H1 (cell line): ENCODE measurements at places on chromosomes 4 and X. TPM values are rescaled to one million over a fixed set of nuclear protein-coding genes. Genes with fewer than 3 reads are reported as not detected.

GRCh38 chr4:25580633-25581467 lies 74.8 kb upstream of the SLC34A2 start:
- peaks cover 9% of the 10 kb centered on the region; the same call in 1 of the 2 replicates for H3K4me1 ChIP-seq
- H3K4me3 ChIP-seq: no peak overlapping the region
- H3K27ac ChIP-seq: no peak overlapping the region; the same call in 1 of the 2 replicates
- H3K36me3 ChIP-seq: no peaks in the 10 kb centered on the region

DNA sequence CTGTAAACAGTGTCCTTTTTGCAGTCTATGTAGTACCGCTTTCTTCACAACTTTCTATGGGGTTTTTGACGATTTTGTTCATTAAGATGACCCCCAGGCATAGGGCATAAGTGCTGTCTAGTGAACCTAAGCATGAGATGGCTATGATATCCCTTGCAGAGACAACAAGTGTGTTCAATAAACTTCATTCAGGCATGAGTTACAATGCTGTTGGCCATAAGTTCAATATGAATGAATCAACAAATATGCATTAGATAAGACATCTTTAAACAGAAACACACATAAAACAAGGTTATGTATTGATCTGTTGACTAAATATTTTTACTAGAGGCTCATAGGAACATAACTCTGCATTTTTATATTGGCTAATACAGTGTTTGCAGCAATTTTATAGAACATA lies 1322.0 kb downstream of the ARAP2 start:
- no peak overlapping the region for H3K4me3 ChIP-seq
- no peak overlapping the region for H3K27ac ChIP-seq
- H3K27me3 ChIP-seq: no peaks in the 10 kb centered on the region
- no peaks in the 10 kb centered on the region for H3K36me3 ChIP-seq

DNA sequence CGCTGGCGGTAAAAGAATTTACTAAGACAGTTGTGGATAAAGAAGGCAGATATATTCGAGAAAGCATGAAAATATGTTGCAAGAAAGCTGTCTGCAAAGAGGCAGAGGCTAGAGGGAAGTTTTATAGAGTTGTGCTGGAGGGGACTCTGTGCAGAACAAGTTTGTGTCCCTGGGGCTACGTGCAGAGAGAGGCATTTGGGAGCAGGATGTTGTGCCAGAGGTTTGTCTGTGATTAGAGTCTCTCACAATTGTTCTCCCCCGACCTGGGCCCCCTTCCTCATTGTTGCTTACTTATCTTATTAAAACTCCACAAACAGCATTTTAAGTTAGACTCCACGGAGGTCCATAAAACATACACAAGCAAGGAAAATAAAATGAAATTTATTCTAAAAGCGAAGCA lies 831.3 kb downstream of the NLGN4X start:
- H3K4me3 ChIP-seq: no peak overlapping the region
- H3K4me1 ChIP-seq: no peaks in the 10 kb centered on the region
- H3K27ac ChIP-seq: no peak overlapping the region
- DNase-seq: no peak

GRCh38 chr4:111398906-111399330 lies 746.3 kb upstream of the FAM241A start:
- H3K36me3 ChIP-seq: no peaks in the 10 kb centered on the region; the same call in 1 of the 2 replicates
- H3K27ac ChIP-seq: no peak overlapping the region
- no peak overlapping the region for H3K4me3 ChIP-seq
- no peak for DNase-seq

DNA sequence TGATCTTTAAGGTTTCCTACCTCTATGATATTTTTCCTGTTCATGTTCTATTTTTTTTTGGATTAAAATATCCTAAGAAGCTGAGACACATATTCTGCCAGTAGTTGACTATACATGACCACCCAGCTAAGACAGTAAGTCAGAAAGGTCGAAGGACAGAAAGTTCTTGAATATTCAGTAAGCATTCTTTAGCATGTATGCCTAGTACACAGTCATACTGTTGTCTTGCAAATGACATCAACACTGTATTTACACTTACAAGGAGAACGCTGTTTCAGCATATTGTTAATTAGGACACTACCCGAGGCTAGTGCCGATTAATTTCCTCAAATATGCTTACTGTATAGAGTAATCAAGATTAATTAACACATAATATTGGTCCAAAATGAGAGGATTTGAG lies 300.6 kb downstream of the STIM2 start:
- no peaks in the 10 kb centered on the region for H3K4me1 ChIP-seq
- H3K4me3 ChIP-seq: no peak overlapping the region
- no peaks in the 10 kb centered on the region for H3K36me3 ChIP-seq
- DNase-seq: no peak

DNA sequence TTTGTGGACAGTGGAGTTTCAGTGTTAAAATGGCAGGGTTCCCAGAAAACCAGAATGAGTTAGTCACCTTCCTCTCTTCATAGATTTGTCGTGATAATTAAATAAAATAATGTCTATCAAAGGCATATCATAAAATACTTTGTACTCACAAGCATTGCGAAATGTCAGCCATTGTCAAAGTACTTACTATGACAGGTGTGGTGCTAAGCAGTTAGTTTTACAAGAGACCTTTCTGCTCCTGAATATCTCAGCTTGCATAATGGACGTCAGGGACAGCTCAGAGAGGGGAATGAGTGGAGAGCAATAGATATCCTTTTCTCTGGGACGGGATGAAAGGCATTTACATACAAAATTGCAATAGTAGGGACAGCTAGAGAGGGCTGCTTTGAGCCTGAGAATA lies 560.9 kb downstream of the KCNIP4 start:
- H3K4me1 ChIP-seq: no peaks in the 10 kb centered on the region
- no peak overlapping the region for H3K27ac ChIP-seq
- no peaks in the 10 kb centered on the region for H3K36me3 ChIP-seq
- H3K27me3 ChIP-seq: no peaks in the 10 kb centered on the region

DNA sequence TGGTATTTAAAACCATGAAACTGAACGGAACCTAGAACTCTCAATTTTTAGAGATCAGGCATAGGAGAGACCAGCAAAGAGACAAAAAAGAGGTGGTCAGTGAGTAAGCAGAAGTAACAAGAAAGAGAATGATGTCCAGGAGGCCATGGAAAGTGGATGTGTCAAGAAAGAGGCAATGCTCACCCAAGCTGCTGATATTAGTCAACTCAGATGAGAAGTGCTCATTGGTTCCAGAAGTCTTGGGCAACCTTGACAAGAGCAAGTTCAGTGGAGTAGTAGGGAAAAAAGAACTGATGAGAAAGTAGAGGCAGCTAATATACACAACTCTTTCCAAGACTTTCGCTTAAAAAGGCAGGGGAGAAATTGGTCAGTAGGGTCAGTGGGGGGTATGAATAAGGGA lies 23.0 kb upstream of the CCDC149 start:
- H3K4me1 ChIP-seq: no peaks in the 10 kb centered on the region
- no peaks in the 10 kb centered on the region for H3K27me3 ChIP-seq
- H3K36me3 ChIP-seq: no peaks in the 10 kb centered on the region
- no peak for DNase-seq
- no peak overlapping the region for H3K27ac ChIP-seq

DNA sequence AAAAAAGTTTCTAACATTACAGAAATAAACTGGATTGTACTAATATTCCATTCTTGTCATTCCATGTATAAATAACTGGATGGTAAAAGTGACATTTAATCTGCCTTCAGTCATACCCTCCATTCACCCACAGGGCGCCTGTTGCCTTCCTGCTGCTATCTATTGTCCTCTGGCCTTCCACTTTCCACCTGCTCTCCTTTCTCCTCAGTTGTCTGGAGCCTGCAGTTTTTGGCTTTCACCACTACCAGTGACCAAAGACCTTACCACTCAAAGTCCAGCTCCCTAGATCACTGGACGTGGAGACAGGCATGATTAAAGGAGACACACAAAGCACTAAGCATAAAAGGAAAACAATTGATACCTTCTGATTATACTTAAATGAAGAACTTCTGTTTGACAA lies 46.2 kb upstream of the NHS start:
- no peak overlapping the region for H3K27ac ChIP-seq
- no peaks in the 10 kb centered on the region for H3K36me3 ChIP-seq
- H3K4me3 ChIP-seq: no peak overlapping the region
- H3K4me1 ChIP-seq: no peaks in the 10 kb centered on the region
- H3K27me3 ChIP-seq: no peaks in the 10 kb centered on the region
- DNase-seq: no peak

Gene ZNF711
- total RNA-seq: 15.5 and 16.3 TPM in 2 replicates

DNA sequence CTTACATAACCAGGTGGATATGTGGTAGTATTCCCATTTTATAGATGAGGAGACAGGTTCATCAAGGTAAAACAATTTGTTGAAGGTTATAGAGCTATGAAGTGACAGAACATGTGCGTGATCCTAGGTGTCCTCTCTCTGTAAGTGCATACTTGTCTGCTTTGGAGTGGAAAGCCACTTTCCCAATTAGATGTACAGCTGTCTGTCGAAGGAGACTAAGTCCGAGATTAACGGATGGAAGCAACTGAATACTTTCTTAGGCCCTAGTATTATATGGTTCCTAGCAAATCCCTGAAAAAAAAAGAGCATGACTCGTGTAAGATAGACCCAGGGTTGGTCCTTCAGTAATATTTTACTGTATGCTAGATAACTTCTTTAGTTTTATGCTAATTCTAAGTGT lies 19.7 kb downstream of the TMEM131L start:
- H3K27ac ChIP-seq: no peak overlapping the region
- no peak overlapping the region for H3K4me3 ChIP-seq
- no peaks in the 10 kb centered on the region for H3K27me3 ChIP-seq
- DNase-seq: no peak
- peaks cover 31% of the 10 kb centered on the region for H3K4me1 ChIP-seq
